CD4-positive, alpha-beta T cell treated with Interleukin-15 for 1 hour (primary cell): ENCODE measurements at places on chromosomes 2 and 18.

GRCh38 chr2:64145119-64145518 is 899 bp upstream of the PELI1 start:
- no peak for DNase-seq

DNA sequence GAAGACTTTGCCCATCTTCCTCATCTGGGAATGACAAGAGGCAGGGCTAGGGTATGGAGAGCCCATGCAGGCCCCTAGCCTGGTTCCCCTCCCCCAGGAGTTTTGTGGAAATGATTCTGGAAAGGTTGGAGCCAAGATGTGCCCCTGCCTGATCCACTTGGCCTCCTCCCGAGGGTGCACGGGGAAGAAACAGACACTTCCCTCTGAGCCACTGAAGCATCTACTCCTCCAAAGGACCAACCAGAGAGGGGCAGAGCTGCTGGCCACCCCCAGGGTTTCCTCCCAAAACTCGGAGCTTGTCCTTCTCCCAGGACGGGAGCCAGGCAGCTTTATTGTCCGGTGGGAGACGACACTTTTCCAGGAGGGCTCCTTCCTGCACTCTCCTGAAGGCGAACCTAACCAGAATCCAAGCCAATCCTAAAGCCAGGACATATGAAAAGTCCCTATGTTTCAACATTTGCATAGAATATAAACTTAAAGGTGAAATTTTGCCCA is 149.2 kb upstream of the COPS8 start:
- no peak for DNase-seq

DNA sequence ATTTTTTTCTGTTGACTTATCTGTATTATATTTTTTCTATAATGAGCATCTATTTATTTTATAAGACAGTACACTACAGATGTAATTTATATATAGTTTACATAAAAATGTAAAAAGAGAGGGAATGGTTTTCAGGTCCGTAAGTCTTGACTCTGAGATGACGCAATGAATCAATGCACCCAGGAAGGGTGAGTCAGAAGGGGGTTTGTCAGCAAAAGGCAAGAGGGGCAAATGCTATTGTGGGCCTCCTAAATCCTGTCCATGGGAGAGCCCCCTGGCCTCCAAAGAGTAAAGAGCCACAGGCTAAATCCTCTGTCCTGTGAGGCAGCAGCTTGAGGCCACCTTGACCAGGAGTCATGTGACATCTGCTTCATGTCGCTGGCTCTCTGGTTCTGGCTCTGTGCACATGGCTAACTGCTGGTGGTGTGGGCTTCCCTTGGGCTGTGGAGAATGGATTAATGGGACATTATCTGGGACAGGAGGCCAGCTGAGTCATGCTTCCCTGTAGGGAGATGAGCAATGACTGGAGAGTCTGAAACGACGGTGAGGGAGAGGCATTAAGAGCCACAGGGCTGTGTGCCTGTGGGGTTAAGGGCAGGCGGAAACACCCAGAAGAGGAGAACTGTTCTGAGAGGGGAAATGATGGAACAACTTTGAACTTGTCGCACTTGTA is 22.8 kb upstream of the ASB18 start:
- no peak for DNase-seq

DNA sequence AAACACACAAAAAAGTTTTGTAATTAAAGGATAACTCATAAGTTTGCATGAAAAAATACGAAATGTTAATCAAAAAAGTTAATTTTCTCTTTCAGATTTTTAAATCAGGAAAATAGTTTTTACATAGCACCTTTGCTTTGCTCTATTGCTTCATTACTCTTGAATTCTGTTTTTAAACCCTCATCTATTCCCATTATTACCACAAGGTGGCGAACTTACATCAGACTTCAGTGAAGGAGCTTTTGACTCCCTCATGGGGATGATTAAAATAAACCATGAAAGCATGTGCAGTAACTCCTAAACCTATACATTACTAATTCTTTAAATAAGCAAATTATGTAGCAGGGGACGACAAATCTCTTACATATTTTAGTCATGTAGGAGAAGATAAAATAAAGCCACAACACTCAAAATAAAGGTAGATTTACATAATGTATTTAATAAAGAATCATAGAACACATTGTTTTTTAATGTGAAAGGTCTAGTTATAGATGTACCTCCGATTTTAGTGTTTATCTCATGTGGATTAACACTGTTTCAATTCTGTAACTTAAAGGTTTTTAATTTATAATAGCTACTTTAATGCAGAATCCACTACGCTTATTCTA is 105.2 kb downstream of the NETO1 start:
- DNase-seq: no peak

DNA sequence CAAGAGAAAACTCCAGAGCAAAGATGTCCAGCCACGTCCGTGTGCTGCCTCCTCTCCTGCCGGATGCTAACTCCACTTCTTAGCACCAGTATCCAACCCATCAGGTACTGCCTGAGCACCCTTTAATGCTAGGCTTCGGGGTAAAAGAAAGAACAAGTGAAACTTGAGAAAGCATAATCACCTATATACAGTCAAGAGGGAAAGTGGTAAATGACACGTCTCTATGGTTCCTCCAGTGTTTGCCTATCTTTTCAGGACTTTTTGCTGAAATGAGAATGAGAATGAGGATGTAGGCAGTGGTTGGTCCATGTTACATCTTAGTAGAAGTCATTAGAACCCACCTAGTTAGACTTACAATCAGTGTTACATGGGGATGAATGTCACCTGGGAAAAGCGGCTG is 47.9 kb downstream of the EPHA4 start:
- no peak for DNase-seq

GRCh38 chr2:113795405-113795920 is 39.0 kb upstream of the SLC35F5 start:
- DNase-seq: no peak

- DNase-seq: no peak
These were observed 49.1 kb upstream of the TMEM200C start for GRCh38 chr18:5944448-5944847.

DNA sequence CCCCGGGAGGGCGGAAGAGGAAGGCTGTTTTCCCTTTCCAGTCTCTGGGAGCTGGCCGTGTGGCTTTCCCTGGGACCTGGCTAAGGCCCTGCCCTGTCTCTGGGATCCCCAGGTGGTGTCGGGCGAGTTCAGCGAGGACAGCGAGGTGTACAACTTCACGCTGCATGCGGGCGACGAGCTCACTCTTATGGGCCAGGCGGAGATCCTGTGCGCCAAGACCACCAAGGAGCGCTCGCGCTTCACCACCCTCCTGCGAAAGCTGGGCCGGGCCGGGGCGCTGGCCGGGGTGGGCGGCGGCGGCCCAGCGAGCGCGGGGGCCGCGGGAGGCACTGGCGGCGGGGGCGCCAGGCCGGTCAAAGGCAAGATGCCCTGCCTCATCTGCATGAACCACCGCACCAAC is 11.2 kb downstream of the GAREM2 start:
- DNase-seq: no peak

GRCh38 chr18:50847192-50847591 is 27.4 kb upstream of the MRO start:
- DNase-seq: no peak

- no peak for DNase-seq
These were observed 596.4 kb downstream of the NYAP2 start for GRCh38 chr2:225995796-225996461.

DNA sequence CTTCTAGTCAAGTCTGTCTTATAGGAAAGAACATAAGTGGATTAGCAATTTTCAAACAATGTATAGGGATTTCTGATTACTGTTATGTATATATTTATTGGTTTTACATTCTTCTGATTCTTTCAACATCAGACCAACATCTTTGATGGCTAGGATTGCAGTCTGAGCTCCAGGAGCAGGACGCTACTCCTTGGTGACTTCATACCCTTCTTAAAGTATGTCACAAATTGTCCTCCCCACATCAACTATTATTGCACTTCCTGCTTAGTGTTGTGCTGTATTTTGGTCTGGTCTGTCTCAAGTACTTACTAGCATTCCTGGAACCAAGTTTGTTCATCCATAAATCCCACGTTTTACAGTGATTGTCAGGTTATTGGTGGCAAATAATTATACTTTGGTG is 49.0 kb downstream of the MAP2 start:
- no peak for DNase-seq

GRCh38 chr2:139296672-139297209 is 516.6 kb upstream of the NXPH2 start:
- no peak for DNase-seq

- DNase-seq: no peak
These were observed 28.2 kb downstream of the TOGARAM2 start for GRCh38 chr2:29009270-29009669.

DNA sequence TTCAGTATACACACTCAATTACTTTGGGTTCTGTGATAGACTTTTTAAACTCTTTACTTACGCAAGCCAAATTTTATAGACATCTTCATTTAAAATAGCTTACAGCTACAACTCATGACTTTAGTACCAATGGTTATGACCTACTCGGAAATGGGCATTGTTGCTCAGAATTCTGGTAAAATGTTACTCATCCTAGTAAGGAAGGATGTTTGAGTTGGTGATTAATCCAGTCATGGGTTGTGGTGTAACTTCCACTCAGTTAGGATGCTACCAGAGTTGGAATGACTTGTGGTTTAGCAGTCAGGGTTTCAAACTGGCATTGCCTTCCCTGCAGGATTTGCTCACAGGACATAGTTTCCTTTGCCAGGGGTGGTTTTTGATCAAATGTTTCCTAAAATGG is 7.4 kb upstream of the NPC1 start:
- DNase-seq: no peak

- DNase-seq: peak; percentile 66
These were observed 91.9 kb upstream of the STK17B start for GRCh38 chr2:196263181-196263747.

DNA sequence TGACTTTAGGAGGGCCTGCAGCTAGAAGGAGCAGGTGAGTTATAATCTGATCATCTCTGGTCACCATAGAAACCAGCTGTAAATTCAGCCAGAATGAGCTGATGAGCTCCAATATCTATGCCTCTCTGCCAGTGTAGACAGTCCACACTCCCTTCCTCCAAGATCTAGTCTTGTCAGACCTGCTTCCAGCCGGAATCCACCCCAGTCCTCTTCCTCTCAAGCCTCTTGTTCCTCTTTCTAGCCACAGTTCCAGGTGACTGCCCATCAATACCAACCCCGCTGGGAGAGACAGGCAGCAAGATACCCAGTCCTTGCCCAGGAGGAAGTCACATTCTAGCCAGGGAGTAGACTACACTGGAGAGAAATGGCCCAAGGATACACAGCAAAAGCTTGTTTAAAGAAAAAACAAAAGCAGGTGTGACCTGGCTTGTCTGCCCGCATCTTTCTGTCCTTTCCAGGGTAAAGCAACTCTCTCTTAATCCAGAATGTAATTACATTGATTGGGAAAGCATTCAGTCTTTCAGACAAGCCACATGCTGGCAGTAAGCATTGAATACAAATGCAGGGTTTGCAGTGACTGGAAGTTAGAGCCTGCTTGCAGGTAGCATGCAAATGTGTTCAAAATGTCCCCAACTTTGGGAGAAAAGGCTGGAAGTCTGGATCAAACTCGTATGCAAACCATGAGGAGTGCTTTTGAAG is 9.0 kb upstream of the SLC35F6 start:
- no peak for DNase-seq

DNA sequence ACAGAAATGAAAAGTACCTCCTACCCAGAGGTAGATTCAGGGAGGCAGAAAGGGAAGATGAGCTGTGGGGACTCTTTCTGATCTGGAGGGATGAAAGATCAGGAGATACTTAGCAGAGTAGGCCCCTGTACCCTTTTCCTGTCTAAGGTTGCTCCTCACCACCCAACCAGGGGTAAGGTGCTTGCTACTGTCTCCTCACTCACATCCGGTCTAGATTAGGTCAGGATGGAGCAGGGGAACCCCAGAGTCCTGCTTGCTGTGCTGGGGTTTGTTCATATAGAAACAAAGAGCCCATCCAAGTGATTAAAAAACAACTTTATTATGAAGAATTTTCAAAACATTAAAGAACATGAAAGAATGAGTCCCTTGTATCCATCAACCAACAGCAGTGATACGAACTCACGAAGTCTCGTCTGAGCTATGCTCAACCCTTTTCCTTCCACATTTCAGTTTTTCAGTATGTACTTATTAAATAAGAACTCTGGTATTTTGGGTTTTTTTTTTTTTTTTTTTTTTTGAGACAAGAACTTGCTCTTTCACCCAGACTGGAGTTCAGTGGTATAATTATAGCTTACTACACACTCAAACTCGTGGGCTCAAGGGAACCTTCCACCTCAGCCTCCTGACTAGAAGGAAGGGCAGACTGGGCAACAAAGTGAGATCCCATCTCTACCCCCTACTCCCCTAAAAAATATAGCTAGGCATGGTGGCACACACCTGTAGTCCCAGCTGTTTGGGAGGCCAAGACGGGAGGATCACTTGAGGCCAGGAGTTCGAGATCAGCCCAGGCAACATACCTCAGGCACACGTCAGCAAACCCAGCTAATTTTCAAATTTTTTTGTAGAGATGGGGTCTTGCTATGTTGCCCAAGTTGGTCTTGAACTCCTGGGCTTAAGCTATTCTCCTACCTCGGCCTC is 28.5 kb upstream of the MCFD2 start:
- peak; percentile 85 for DNase-seq

DNA sequence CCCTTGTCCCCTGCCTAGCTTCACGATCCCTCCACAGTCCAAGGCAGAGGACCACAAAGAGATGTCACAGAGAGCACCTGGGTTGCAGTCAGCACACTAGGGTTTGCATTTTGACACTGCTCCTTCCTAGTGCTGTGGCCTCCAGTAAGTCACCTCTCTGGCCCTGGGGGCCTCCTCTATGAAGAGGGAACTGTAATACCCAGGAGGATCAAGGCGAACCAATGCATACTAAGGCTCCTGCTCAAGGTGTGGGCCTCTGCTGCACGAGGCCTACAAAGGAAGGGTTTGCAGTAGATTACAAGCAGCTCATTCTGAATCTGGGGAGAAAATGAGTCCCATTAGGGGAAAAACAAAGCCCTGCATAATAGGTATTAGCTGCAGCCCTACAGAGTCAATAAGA is 72.3 kb upstream of the FZD7 start:
- no peak for DNase-seq

- no peak for DNase-seq
These were observed 366.0 kb downstream of the LRATD1 start for GRCh38 chr2:14998546-14998945.

GRCh38 chr2:136072621-136073020 is 45.3 kb downstream of the CXCR4 start:
- DNase-seq: no peak

GRCh38 chr2:705971-706511 is 28.8 kb upstream of the TMEM18 start:
- no peak for DNase-seq
